ENCODE measurements at places on chromosomes 3 and 15. TPM values are rescaled to one million over a fixed set of nuclear protein-coding genes. Genes with fewer than 3 reads are reported as not detected.

GRCh38 chr3:191094057-191094845 is 104.8 kb upstream of the OSTN start:
- no peak overlapping the region for H3K4me3 ChIP-seq
- no peaks in the 10 kb centered on the region for H3K36me3 ChIP-seq
- no peaks in the 10 kb centered on the region for H3K4me1 ChIP-seq
- no peaks in the 10 kb centered on the region for H3K27me3 ChIP-seq
- DNase-seq: no peak

The CHRD gene
- 47.2 TPM for total RNA-seq

- H3K36me3 ChIP-seq: no peaks in the 10 kb centered on the region
- H3K4me1 ChIP-seq: no peaks in the 10 kb centered on the region
- H3K4me3 ChIP-seq: no peak overlapping the region
These were observed 542.3 kb downstream of the EDEM1 start for GRCh38 chr3:5729852-5730251.

- no peak overlapping the region for H3K4me3 ChIP-seq
- peaks cover 6% of the 10 kb centered on the region for H3K4me1 ChIP-seq
These were observed 125.5 kb downstream of the GADL1 start for GRCh38 chr3:30768703-30769550.

DNA sequence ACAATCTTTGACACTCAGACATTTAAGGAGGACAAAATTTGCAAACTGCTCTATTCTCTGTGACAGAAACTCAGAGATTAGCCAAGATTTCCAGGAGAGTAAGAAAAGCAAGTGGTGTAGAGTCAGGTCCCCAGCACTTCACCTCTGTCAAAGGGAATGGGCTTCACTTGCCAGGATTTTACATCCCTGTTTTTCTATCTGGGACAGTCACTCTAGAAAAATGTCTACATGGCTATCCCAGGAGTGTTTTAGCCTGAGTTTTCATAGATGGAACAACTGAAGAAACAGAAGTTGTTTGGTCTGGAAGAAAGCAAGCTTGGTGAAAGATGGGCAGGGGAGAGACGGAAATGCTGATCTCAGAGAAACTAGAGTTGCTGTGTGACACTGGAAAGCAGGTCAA is 3.0 kb downstream of the FAM219B start:
- DNase-seq: no peak
- no peak overlapping the region for H3K4me3 ChIP-seq
- H3K27me3 ChIP-seq: no peaks in the 10 kb centered on the region
- peaks cover 33% of the 10 kb centered on the region for H3K4me1 ChIP-seq

DNA sequence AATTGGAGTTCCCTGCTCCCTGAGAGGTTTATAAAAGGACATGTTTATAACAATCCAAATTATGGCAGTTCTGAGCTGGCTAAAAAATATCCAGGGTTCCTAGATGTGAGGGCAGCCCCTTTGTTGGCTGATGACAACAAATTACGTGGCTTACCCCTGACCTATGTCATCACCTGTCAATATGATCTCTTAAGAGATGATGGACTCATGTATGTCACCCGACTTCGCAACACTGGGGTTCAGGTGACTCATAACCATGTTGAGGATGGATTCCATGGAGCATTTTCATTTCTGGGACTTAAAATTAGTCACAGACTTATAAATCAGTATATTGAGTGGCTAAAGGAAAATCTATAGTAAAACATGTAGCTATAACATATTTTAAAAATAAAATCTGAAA is 13.9 kb downstream of the AADAC start:
- DNase-seq: no peak
- H3K27ac ChIP-seq: no peak overlapping the region
- H3K27me3 ChIP-seq: no peaks in the 10 kb centered on the region
- H3K4me1 ChIP-seq: no peaks in the 10 kb centered on the region
- H3K36me3 ChIP-seq: no peaks in the 10 kb centered on the region
- no peak overlapping the region for H3K4me3 ChIP-seq

The ROPN1 gene
- not detected for total RNA-seq

The PRKCD gene
- total RNA-seq: 15.5 TPM

The AP4E1 gene
- total RNA-seq: 3.6 TPM
